ENCODE measurements at places on chromosomes 1 and 21.

- no peak for DNase-seq
These were observed 4.1 kb downstream of the DISC1 start for GRCh38 chr1:231630558-231631205.

- DNase-seq, result no peak
These were observed 19.5 kb downstream of the IFFO2 start for GRCh38 chr1:18936814-18937481.

- DNase-seq, result no peak
These were observed 326 bp downstream of the BRWD1 start for GRCh38 chr21:39313042-39313570.

DNA sequence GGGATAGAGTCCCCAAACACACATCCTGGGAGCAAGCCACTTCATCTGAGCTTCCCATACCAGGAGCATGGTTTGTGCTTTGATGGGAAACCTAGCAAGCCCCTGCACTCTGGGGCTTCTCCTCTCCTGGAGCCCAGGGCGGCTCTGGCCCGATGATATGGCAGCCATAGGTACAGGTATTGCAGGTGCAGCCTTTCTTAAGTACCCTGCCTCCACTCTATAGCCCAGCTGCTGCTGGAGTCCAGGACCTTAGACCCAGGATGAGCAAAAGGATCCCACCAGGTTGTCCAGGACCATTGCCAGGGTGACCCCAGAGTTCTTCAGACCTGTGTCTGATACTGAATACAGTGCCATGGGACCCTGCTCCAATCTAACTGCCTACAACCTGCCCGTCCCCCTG, 4.2 kb downstream of the C1orf226 start:
- DNase-seq, result no peak

- DNase-seq, result no peak
These were observed 138.6 kb downstream of the SYT14 start for GRCh38 chr1:210076620-210077019.

DNA sequence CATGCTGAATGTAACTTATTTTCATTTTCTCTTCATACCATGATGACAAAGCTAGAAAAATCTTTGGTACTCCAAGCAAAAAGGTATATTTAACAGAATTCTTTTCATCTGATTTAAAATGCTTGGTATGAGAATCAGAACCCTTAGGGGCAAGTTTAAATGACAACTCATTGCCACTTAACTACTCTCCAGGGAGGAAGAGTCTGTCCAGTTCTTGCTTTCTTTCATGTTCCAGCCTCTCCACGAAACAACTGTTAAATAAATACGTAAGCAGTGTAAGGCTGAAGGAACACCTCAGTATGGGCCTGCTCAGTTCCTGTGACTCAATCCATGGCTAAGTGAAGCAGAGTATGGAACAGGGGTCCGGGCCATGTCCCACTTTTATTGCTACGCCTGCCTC, 1.6 kb downstream of the LCE2A start:
- DNase-seq, result no peak

GRCh38 chr21:40016667-40017066, 149.4 kb downstream of the PCP4 start:
- DNase-seq, result no peak

- no peak for DNase-seq
These were observed 93.6 kb upstream of the GREM2 start for GRCh38 chr1:240705579-240705978.

All from brain pericyte (primary cell).